ENCODE measurements at places on chromosomes 12 and 14.

DNA sequence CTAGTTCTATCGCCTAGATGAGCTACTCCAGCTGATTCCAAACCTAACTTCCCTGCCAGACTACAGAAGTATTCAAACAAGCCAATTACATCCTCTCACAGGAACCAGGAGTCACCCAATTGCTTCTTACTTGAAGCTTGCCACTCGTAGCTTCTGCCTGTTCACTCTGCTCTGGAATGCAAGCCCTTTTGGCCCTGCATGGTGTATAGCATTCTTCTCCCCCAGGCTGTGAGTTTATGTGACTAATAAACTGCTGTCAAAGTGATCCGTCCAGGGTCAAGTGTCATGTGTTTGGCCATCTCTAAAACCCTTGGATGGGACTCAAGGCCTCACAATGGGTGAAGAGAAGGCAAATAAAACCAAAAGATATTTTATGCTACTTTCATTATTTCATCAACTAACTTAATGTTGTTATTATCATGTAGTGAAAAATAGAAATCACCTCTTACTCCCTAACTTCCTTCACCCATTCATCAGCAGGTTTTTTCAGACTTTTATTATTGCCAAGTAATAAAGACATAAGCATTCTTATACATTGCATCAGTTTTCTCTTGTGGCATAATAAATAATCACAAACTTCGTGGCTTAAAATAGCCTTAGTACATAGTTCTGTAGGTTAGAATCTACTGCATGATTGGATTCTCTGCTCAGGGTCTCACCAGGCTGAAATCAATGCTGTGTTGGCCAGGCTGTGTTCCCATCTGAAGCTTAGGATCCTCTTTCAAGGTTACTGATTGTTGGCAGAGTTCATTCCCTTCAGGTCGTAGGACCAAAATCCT is 1981.7 kb upstream of the FLRT2 start:
- DNase-seq: no peak

DNA sequence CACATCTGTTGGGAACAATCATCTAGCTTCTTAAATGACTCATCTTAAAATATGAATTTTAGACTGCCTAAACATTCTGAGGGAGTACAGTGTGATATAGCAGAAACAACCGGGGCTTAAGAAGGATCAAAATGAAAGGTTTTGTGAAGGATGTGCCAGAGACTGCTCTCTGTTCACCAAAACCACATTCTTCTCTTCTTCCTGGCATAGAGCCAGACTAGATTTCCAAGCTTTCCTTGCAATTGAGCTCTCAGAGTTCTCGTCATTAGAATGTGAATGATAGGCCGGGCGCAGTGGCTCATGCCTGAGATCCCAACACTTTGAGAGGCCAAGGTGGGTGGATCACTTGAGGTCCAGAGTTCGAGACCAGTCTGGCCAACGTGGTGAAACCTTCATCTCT is 94.5 kb downstream of the LRRIQ1 start:
- DNase-seq: no peak

- no peak for DNase-seq
Observed at GRCh38 chr12:88413646-88414045, 166.6 kb downstream of the KITLG start.

DNA sequence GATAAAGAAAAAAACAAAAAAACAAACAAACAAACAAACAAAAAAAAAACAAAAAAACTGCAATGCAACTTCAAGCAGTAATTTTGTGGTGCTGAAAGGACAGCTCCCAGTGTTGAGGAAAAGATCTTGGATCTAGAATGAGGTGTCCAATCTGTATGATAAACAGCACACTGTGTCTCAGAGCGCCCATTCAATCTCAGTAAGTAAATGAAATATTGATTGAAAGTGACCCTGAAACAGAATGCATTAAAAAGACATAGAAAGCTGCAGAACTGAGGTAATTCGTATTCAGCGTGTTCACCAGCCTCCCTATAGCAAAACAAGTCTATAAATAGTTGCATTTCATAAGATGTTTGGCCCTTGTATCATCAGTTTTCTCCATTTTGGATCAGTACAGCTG is 153.0 kb downstream of the NOVA1 start:
- no peak for DNase-seq

- no peak for DNase-seq
Observed at GRCh38 chr14:78612666-78613065, 442.5 kb downstream of the NRXN3 start.

DNA sequence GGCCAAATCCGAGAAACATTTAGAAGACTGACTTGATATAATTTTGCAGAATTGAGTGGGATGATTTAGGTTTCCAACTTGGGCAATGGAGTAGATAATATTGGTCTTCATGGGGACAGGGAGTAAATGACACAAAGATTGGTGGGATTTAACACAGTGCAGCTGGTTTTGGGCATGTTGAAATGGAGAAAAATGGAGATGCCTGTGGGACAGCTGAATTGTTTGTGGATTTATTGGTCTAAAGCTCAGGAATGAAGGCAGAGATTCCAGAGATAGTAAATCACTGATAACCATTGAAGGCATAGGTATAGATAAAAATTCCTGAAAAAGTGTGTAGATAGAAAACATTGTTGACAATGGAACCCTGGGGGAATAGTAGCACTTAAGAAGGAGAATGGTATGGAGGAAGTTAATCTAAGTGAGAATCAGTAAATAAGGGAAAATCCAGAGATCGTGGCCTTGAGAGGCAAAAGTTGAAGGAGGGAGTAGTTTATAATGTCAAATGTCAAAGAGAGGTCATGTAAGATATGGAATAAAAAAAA is 120.9 kb upstream of the ATP2B1 start:
- DNase-seq: no peak

DNA sequence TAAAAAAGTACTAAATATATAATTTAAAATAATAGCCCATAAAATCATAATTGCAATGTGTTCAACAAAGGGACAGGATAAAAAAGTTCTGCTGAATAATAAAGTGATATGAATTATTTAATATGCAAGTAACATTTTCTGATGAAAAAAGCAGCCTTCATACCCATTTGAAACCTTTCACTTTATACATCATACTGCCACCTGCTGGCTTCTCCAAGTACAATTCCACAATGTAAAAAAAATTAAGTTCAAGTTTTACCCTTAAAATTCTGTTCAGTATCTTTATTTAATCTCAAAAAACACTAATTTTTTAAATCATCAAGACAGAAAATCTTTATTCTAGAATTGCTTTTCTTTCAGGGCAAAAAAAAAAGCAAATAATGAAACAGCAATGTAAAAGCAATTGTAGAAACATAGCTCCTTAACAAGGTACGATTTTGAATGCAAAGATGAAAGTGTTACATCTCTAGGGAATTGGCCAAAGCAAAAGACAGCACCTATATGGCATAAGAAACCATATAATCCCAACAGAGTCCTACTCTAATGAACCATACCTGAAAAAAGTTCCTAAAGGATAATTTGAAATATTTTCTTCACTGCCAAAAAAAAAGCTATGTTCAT is 15.0 kb downstream of the MDM1 start:
- DNase-seq: no peak

GRCh38 chr14:104983231-104983721 is 2.3 kb upstream of the CLBA1 start:
- DNase-seq: no peak

GRCh38 chr12:43758247-43758727 is 303 bp downstream of the PUS7L start:
- DNase-seq: no peak

GRCh38 chr14:61482348-61483206 is 161.2 kb downstream of the PRKCH start:
- DNase-seq: no peak

- no peak for DNase-seq
Observed at GRCh38 chr12:80025638-80026037, 73.7 kb upstream of the OTOGL start.

DNA sequence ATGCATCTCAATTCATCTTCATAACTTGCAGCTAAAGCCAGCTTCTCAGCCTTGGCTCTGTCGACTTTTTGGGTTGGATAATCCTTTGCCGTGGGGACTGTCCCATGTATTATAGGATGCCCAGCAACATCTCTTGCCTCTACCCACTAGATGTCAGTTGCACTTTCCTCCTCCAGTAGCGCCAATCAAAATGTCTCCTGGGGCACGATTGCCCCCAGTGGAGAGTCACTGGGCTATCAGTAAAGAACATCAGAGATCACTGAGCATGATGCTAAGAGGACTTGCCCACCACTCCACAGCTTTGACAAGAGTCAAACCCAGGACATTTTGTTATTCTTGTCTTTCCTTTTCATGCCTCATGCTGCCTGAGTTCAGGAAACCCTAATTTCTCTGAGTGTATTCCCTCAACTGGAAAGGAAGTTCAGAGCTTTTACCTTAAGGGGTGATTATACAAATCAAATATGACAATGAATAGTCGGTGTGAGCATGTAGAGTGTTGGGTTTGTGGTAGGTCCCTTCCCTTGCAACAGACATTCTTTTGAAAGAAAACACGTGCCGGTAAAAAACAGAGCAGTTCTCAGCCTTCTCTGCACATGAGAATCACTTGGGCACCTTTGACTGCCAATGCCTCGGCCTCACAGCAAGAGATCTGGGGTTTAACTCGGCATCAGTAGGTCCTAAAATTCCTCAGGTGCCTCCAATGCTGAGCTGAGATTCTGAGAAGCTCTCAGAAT is 980.6 kb downstream of the VRK1 start:
- DNase-seq: no peak

DNA sequence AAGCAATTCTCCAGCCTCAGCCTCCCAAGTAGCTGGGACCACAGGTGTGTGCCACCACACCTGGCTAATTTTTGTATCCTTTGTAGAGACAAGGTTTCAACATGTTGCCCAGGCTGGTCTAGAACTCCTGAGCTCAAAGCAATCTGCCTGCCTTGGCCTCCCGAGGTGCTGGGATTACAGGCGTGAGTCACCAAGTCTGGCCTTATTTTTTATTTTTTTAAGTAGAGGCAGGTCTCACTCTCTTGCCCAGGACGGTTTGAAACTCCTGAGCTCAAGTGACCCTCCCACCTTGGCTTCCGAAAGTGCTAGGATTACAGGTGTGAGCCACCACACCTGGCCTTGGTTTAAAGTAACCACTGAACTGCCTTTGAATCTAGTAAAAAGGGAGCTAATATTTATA is 56.8 kb downstream of the SPPL3 start:
- DNase-seq: no peak

- DNase-seq: no peak
Observed at GRCh38 chr12:68536885-68537485, 73.7 kb upstream of the RAP1B start.

DNA sequence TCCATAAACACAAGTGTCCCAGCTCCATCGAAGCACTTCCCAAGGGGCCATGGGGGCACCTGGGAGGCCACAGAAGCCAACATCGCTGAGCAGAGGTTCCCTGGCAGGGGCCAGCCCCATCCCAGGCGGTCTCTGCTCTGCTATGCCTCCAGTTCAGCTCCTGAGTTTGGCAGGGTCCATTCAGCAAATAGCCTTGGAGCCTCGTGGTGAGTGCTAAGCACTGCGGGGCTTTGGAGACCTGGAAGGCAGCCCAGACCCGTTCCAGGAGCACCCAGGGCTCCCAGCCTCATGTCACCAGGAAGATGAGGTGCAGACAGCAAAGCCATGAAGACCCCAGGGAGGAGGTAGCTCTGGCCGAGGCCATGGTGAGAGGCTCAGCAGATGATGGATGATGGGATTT is 109.5 kb downstream of the LGMN start:
- DNase-seq: no peak

GRCh38 chr12:18421867-18422266 is 160.5 kb downstream of the PIK3C2G start:
- no peak for DNase-seq

DNA sequence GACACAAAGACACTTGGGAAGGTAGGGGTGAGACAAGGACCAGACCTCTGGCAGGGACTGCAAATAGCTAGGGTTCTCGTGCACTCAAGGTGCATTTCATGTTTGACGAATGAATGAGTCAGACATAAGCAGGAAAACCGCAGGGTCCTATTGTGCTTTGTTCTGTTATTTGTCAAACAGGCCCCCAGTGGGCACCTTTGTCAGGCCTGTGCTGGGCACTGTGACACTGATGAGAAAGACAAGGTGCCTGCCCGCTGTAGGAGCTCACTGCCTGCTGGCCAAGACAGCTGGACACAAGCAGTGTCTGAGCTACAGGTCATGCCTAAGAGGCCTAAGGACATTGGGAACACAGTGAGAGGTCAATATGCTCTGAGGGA is 2.3 kb downstream of the OTUB2 start:
- DNase-seq: no peak

DNA sequence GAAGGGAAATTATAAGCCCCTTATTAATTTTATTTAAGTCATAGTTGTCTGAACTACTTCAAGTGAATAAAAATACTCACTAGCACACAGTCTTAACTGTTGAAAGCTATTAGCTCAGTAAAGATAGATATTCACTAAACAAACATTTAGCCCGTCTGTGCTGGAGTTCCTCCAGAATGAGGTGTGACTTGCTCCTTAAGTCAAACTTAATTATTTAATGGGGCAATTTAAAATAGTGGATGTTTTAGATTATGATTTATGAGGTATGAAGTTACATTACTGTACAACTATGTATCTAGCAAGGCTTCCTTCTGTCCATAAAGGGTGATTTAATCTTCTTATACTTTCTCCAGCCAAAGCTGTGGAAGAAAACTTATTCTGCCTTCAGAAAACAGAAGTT is 414.0 kb upstream of the FLRT2 start:
- no peak for DNase-seq

DNA sequence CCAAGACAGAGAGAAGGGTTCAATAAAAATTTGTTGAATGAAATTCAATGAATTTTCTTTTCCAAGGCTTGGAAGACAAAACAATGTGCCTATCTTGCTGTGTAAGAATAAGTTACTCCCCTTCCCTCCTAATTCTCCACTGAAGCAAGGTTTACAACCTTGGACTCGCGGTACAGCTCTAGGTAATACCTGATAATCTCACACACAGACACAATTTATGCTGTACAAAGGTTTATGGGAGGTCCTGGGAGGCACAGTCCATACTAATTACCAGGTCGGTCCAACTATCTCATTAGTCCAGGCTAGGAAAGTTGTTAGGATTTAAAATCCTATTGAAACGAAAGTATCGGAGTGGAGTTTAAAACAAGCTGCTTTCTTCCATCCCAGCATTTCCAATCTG is 42.6 kb downstream of the NELL2 start:
- DNase-seq: no peak

DNA sequence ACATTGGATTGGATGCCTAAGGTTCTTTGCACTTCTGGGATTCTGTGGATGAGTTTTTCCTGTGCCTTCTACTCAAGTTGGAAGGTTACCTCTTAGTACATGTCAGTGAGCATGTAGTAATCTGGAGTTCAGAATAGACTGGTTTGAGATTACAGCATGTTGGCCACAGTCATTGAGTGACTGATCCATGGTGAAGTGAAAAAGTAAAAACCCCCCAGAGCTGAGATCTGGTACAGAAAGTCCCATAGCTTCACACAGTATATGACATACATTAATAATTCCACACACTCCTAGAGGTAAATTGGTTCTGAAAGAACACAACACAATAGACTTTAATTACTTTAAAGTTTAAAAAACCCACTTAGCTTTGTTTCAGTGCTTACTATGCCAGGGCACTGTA is 11.9 kb upstream of the CCND2 start:
- DNase-seq: no peak
